ENCODE measurements at places on chromosomes 16 and 17.

DNA sequence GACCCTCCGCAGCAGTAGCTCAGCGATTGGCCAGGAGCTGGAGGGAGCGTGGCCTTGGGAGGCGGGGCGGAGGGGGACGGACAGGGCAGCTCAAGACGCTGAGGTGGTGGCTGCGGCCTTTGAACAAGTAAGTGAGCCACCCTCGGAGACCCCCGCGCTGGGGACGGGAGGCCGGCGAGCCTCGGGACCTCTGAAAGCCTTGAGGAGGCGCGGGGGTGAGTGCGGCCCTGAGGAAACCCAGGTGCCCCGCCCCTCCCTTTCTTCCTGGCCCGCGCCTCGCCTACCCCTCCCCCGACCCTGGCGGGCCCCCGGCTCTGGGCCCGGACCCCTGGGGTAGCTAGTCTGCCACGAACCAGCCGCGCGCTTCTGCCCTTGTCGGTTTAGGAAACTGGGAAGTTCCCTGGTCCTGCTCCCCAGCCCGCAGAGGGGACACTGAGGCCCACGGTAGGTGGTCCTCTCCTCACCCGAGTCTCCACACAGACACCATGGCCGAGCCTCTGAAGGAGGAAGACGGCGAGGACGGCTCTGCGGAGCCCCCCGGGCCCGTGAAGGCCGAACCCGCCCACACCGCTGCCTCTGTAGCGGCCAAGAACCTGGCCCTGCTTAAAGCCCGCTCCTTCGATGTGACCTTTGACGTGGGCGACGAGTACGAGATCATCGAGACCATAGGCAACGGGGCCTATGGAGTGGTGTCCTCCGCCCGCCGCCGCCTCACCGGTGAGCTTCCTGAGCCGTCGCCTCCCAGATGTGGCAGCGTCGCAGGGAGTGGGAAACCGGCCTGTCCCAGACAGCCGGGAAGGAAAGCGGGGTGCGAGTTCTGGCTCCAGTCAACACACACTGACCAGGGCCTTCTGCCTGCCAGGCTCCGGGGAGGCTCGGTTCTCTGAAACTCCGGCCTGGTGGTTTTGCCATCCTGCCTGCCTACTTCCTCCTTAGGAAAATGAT, at the start of gene MAPK7:
TSS of gene MAPK7 (plus strand) at position 83 of the 945 bp plus-strand sequence. CDS start at position 486, 403 bp downstream.
- DNase-seq: no peak

GRCh38 chr16:73047221-73047535, 750 bp downstream of the ZFHX3 start:
- DNase-seq: no peak

GRCh38 chr16:9092978-9093344, 1.5 kb downstream of the HAPSTR1 start:
- no peak for DNase-seq

- DNase-seq: peak; percentile 90
Measured at GRCh38 chr16:14285513-14286367, 214.6 kb downstream of the MRTFB start.

GRCh38 chr16:52368859-52369258, 178.1 kb downstream of the TOX3 start:
- DNase-seq: no peak

DNA sequence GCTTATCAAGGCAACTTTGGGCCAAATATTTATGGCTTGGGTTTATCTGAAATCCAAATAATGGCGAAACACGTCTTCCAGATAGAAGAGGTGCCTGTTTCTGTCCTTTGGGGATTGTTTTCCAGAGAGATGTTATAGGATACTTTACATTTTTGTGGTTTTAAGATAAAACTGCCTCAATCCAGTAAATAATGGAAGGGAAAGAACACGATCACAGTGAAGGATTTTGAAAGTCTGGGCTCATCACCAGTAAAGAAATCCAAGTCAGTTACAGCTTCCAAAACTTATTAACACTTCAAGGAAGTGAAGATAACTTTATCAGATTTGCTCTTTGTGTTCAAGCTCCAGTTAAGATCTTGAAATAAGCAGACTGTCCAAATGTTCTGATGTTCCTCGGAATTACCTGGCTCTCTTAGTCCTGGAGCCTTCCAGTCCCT, 30.1 kb downstream of the DNAH2 start:
- no peak for DNase-seq

GRCh38 chr17:70355185-70355584, 185.9 kb downstream of the KCNJ2 start:
- DNase-seq: no peak

DNA sequence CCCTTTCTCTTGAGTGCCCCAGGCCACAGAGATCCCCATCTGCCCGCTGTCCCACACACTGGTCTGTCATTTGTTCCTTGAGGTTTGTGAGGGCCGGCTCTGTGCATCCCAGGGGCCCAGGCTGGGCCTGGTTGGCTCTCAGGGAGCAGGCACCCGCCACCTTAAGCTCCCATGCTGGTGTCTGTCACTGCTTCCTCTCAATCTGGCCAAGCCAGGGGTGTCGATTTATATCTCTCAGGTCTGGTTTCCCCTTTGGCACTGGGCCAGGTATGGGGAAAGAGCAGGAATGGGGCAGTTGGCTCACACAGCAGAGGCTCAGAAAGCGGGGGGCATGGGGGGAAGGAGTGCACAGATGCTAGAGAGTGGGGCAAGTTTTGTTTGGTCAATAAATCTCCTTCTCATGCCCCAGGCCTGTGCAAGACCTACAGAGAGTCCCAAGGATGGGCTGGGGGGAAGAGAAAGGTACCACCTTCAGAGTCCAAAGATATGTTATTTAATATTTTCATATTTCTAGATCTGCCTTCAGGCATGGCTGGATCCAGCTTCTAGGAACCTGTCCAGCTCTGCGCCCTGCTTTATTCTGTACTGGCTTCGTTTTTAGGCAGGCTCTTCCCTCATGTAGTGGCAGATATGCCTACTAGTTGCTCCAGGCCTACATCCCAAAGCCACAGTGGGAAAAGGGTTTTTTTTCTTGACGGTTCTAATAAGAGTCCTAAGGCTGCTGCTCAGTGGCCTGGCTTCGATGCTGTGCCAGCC, 34.3 kb downstream of the IL4R start:
- no peak for DNase-seq

- no peak for DNase-seq
Measured at GRCh38 chr17:46175891-46176290, 17.3 kb downstream of the KANSL1 start.

- no peak for DNase-seq
Measured at GRCh38 chr17:48596000-48596734, 2.6 kb upstream of the HOXB5 start.

DNA sequence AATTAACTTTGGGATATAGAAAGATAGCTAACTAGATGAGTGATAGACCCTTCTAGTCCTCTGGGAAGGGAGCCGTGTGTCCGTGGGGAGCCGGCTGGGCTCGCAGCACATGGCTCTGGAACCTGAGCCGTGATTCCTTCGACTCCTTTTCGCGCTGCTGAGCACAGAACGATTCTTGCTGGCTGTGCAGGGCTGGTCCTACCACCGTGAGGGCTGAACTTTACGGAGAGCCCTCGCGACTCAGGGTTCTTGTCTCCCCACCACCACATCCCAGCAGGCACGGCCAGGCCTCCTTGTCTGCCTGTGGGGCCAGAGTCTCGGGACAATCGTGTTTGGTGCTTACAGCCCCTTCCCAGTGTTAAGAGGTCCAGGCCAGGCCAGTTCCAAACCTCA, 13.8 kb upstream of the TCF25 start:
- no peak for DNase-seq

DNA sequence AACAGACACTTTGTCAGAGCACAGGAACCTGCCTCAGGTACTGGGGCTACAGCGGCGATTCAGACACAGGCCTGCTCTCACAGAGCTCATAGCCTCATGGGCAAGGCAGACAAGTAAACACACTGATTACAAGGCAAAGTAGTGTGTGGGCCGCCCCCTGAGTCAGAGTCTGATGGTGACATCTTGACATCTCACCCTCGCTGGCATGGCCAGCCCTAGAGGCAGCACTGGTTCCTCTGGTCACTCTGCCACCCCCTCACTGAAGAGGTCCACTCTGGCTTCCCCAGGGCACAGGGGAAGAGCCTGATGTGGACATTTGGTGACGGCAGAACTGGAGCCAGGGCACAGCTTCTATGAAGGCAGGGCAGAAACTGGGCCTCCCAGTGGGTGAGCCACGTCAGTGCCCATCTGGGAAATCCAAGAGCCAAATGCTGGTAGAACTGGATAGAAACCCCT, 32.9 kb upstream of the TOB1 start:
- DNase-seq: no peak

DNA sequence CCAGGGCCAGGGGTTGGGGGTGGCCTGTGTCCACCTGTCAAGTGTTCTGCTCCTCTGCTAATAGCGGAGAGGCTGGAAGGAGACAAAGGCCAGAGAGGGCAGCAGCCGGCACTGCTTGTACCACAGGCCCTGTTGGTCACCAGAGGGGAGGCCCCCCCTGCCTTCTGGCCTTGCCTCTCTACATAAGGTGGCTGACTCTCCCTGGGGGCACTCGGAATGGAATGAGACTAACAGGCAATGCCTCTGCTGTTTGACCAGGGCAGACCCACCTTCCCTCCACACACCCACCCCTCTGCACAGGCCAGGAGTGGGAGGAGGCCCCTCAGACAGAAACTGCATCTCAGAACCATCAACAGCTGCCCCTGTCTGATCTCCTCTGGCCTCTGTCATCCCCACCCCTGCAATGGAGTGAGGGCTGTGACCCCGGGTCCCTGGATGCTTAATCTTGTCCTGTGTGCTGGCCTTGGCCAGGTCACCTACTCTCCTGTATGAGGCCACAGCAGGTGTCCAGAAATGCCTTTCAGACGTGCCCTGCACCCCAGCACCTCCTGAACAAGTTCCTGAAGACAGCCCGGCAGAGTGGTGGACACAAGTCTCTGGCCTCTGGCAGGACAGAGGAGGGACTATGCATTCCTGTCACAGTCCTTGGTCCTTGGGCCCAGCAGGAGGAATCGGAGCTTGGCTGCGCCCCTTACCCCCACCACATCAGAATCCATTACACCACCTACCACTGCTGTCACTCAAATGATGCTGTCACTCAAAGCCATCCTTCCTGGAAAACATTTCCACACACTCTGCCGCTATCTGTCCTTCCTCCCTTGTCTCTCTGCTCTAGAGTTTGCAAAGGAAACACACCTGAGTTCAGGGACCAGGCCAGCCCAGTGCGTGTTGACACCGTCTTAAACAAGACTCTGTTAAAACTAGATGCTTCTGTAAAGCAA, 107.5 kb upstream of the ZNF750 start:
- DNase-seq: no peak

GRCh38 chr17:74059479-74060240, 143.8 kb upstream of the RPL38 start:
- DNase-seq: no peak

GRCh38 chr17:57594767-57595166, 150.3 kb downstream of the CCDC182 start:
- no peak for DNase-seq

DNA sequence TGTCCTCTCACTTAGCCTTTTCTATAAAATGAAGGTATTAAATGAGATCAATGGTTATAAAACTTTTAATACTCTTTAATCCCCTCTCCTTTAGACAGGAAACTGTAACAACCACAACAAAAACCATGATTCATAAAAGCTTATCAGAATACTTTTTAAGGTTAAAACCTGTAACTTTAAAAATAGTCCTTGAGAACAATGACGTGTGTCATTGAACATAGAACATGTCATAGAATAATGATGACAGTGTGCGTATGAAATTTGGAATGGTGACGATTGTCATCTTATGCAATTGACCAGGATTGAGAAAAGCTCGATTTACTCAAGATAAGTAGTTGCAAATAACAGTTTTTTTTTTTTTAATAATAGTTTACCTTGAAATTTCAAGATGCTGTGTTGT, 94.1 kb downstream of the PLCG2 start:
- no peak for DNase-seq

- DNase-seq: peak; percentile 86
Measured at GRCh38 chr17:51857052-51857597, 301.4 kb downstream of the CA10 start.

DNA sequence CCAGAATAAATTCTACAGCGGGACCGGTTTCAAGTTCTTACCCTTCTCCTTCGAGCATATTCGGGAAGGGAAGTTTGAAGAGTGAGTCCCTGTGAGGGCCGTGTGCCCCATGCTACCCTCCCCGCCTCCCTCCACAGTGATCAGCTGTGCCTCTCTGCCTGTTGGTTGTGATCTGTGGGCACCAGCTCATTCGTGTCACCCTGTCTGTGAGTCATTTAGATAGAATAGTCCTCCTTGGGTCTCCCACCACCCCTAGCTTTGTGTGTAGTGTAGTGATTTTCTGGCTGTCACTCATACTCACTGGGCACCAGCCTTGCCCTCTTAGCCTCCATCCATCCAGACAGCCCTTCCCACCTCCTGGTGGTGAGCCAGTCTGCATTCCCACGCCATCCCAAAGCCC, 15.0 kb upstream of the NAGLU start:
- no peak for DNase-seq

- DNase-seq: no peak
Measured at GRCh38 chr16:14150796-14151195, 79.7 kb downstream of the MRTFB start.

- no peak for DNase-seq
Measured at GRCh38 chr17:36600936-36601302, 464 bp upstream of the MRM1 start.

GRCh38 chr16:83887564-83887963, 11.4 kb upstream of the MLYCD start:
- DNase-seq: no peak

GRCh38 chr17:79272666-79273219, 198.1 kb downstream of the ENGASE start:
- peak; percentile 56 for DNase-seq

GRCh38 chr17:80123791-80124190, 22.4 kb downstream of the GAA start:
- no peak for DNase-seq

- no peak for DNase-seq
Measured at GRCh38 chr16:23148166-23148512, 1.1 kb downstream of the USP31 start.

GRCh38 chr16:64919929-64920607, 201.8 kb downstream of the CDH11 start:
- no peak for DNase-seq

GRCh38 chr17:63249256-63250004, 196.7 kb downstream of the CYB561 start:
- peak; percentile 7 for DNase-seq

DNA sequence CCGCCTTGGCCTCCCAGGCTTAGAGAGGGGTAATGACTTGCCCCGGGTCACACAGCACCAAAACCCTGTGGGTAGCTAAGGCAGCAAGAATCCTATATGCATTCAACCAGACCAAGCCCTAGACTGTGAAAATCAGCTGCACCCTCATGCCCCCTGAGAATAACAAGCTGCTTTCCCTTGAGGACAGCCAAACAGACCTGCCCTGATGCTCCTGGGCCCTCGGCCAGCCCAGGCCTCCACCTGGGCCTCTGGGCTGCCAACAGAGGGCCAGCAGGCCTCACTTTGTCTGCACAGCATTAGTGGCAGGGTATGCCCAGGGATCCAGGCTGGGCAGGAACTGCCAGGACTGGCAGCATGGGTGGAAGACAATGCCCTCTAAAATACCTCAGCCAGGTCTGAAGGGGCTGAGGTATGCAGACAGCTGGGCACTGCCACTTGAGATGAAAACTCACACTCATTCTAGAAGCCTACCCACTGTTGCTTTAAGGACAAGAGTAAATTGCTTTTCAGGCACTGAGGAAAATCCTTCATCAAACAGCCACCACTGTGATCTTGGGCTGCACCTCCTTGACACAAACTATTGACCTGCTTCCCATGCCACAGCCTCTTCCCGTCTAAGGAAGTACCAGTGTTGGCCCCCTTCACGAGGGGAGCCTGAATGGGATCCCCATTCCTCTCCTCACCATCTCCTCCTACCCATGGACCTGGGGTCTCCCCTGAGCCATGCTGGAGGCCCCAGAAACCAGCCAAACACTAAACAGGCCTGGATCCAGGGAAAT, 8.8 kb downstream of the ST3GAL2 start:
- DNase-seq: peak; percentile 56

GRCh38 chr16:67750466-67750865, 31.4 kb upstream of the GFOD2 start:
- no peak for DNase-seq

- DNase-seq: no peak
Measured at GRCh38 chr17:44338702-44339101, 6.4 kb upstream of the GRN start.
